ENCODE measurements at places on chromosomes 16 and 17. TPM values are rescaled to one million over a fixed set of nuclear protein-coding genes. Genes with fewer than 3 reads are reported as not detected.

GRCh38 chr16:78352184-78352583 lies 252.7 kb downstream of the WWOX start:
- no peak for DNase-seq

GRCh38 chr16:69294051-69294450 lies 17.1 kb upstream of the VPS4A start:
- DNase-seq: no peak

GRCh38 chr16:73036074-73036826 lies 11.7 kb downstream of the ZFHX3 start:
- DNase-seq: no peak

The DEXI gene
- polyA plus RNA-seq: 56.6 TPM

- DNase-seq: no peak
Measured at GRCh38 chr16:19980632-19981265, 92.9 kb downstream of the GPR139 start.

DNA sequence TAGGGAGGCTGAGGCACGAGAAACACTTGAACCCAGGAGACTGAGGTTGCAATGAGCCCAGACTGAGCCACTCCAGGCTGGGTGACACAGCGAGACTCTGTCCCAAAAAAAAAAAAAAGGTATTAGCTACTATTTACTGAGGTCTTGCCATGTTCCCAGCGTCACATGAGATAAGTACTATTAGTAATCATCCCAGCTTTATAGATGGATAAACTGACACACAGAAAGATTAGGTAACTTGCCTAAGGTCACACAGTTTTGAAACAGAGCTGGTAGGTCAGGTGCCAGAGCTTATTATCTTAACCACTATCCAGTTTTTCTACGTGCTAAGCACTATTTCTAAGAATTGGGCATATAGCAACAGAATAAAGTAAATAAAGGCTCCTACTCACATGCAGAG lies 51.6 kb downstream of the TEX14 start:
- no peak for DNase-seq

DNA sequence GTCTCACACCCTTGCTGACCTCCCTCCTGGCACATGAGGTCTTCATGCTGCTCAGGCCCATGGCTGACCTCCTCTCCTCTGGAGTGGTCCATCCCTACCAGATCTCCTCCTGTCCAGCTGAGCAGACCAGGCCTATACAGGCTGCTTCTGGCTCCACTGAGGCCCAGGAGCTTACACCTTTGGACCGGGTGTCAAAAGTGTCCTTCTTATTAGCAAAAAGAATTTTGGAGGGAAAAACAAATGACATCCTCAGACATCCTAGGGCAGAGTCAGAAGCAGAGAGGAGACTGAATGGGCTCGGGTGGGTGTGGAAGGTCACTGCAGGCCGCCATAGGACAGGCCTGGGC lies 38.1 kb downstream of the WSB1 start:
- DNase-seq: no peak
